Breast epithelium (tissue), 4 donors: ENCODE measurements at places on chromosomes 13 and 19.

- DNase-seq: peak; percentile 12
These were observed 8.8 kb downstream of the ATP4B start for GRCh38 chr13:113649212-113649611.

DNA sequence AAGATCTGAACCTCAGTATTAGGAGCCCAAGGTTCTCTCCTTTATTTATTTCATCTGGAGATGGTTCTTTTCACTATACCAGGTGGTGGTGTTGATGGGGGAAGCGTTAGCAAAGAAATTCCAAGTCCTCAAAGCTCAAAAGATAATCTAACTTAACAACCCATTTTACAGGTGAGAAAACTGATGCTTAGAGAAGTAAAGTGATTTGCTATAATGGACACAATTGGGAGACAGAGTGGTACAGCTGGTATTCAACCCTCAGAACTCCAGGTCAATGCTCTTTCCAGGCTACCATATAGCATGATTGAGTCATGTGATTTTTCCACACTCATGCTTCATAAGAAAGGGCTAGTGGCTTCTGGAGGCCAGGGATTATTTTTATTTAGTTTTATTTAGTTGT, 25.0 kb upstream of the URAD start:
- no peak for DNase-seq

GRCh38 chr19:13215572-13216380, 65.6 kb downstream of the IER2 start:
- DNase-seq: no peak

DNA sequence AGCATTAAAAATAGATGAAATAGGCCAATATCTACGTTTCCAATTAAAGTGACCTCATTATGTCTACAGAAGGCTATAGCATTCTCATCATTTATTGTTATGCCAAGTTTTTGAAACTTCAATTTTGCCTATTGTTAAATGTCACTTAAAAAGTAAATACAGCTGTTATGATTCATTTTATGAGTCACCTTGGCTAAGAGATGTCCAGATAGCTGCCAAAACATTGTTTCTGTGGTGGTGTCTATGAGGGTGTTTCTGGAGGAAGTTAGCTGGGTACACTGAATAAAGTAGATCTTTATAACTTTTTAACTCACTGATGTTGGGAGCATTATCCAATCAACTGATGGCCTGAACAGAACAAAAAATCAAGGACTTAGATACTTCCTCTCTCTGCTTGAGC, 1209.7 kb upstream of the PCDH9 start:
- no peak for DNase-seq

DNA sequence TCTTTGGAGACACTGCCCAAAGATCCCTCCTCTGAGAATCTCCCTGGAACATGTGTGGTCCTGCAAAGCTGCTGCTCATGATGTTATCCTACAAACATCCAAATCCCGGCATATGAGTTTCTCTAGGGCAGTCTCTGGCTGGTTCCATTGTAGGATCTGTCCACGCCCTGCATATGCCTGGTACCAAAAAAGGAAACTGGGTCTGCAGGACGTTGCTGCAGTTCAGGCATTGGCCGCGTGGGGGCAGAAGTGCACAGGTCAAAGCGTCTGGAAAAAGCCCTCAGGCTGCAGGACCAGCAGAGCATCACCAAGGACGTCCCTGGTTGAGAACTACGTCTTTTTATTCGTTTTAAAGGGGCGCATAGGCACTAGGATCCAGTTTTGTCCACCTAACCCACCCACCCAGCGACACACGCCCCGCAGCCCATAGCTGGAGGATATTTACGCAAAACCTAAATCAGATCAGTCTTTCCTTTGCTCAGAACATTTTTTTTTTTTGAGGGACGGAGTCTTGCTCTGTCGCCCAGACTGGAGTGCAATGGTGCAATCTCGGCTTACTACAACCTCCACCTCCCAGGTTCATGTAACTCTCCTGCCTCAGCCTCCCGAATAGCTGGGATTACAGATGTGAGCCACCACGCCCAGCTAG, 12.9 kb upstream of the ZNF564 start:
- DNase-seq: peak; percentile 80

DNA sequence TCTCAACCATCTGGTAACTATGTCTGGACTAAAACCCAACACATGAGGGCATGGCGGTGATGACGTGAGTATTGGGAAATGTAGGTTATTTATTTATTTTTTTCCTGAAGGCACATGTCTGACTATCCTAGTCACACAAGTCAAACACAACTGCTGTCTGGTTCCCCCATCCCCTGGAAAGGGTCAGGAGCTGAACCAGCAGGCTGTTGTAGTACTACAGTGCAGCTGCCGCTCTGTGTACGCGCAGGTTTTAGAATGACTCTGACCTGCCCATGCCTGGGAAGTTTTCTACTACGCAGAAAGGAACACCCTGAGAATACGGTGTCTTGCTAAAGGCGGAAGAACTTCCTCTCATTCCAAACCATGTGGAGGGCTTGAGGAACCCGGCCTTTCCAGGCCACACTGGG, 1.2 kb downstream of the SLC7A1 start:
- no peak for DNase-seq

- DNase-seq: no peak
These were observed 5.5 kb downstream of the RPL28 start for GRCh38 chr19:55391191-55391670.

DNA sequence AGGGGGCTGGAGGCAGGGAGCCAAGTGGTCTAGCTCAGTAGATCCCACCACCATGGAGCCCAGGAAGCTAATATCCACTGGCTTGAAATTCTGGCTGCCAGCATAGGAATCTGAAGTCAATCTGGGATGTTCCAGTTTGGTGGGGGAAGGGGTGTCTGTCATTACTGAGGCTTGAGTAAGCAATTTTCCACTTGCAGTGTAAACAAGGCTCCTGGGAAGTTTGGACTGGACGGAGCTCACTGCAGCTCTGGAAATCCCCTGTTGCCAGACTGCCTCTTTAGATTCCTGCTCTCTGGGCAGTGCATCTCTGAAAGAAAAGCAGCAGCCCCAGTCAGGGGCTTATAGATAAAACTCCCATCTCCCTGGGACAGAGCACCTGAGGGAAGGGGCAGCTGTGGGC, 349.2 kb upstream of the KLHL1 start:
- no peak for DNase-seq

GRCh38 chr13:105914291-105915036, 621.0 kb downstream of the EFNB2 start:
- no peak for DNase-seq

- no peak for DNase-seq
These were observed 280.0 kb downstream of the SHISA2 start for GRCh38 chr13:25771641-25772478.
